ENCODE measurements at places on chromosomes 4 and X.

DNA sequence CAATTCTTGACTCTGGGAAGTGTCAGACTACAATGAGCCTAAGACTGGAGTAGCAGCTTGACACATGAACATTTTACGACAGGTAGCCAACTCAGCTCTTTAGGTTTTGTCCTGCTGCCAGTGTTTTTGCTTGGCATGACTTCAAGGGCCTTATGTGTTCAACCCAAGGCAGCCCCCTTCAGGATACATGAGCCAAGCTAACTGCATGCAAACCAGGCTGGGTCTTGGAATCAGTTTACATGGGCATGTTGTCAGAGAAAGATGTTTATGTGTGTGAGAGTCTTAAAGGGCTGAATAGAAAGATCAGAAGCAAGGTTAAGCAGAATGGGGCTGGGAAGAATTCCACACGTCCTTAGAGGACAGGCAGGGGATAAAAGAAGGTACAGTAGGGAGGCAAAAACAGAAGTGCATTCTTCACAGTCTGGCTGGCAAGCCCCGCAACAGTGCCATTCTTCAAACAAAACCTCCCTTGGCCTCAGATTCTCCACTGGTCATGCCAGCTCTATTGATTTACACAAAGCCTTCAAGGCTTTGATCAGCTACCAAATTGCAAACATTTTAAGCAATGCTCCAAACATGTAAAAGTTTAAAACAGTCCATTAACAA lies 97.3 kb downstream of the NKX6-1 start:
- DNase-seq = no peak

DNA sequence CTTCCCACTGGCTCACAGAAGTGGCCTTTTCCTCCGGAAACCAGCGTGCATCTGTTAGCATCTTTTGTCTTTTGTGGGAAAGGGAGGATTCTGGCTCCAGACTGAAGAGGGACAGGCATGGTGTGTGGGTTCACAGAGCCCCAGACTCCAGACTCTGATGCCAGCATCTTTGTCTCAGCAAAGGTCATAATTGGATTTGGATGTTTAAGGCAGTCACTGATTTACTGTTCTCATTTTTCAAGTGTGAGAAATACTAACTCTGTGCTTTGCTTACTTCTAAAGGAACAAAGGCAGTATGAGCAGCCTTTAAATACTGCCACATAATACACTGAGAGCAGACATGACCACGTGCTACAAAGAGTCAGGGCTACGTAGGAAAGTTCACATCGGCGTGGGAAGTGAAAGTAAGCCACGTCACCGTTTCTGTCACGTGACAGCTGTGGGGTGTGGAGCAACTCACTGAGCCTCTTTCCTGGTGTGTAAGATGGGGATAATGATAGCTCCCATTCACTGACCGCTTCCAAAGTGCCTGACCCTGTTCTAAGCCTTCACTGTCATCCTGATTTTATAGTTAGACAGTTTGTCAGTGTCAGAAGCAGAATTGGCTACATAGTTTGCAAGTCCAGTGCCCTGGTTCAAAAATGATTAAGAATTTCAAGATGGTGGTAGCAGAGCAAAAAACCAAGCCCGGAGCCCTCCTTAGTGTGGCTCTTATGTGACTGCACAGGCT lies 24.8 kb upstream of the TMSB4X start:
- no peak for DNase-seq

DNA sequence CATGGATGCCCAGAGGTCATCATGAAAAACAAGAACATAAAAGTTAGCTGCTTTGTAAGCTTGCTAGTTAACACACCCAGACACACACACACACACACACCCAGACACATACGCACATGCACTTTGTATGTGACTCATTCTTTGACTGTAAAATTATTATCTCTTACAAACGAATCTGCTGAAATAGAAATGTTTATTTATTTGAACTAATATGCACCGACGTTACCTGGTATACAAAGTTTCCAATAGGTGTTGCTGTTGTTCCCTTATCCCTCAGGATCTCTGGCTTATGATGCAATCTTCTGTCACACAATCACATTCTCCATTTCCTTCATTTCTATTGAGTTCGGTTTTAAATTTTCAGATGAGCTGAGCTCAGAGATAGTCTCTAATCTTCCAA lies 209.3 kb downstream of the PTTG2 start:
- DNase-seq = no peak

- no peak for DNase-seq
These were observed 1.0 kb upstream of the ACSL1 start for GRCh38 chr4:184826691-184827270.

GRCh38 chr4:124631760-124632159 lies 80.8 kb downstream of the ANKRD50 start:
- DNase-seq = no peak

GRCh38 chrX:134026565-134027311 lies 41.3 kb upstream of the GPC3 start:
- peak; percentile 49 for DNase-seq

DNA sequence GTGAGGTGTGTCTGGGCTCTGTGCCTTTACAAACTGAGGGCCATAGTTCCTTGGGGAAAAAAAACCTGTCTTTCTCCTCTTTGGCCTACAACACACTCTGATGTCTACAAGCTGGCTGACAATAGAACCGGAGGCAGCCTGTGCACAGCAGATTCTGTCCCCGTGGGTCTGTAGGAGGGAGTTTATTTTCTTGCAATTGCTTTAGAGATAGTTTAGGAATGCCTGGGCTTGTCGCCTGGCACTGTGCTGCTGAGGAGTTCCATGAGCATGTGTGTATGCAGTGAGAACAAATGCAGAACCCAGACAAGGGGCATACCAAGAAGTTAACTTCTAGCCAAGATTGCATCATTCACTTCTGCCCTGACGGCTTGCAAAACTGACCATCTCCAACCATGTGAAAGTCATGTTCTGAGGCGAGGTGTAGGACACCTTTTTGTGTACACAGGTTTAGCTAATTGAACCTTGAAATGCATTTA lies 54.1 kb downstream of the CCNI start:
- no peak for DNase-seq

DNA sequence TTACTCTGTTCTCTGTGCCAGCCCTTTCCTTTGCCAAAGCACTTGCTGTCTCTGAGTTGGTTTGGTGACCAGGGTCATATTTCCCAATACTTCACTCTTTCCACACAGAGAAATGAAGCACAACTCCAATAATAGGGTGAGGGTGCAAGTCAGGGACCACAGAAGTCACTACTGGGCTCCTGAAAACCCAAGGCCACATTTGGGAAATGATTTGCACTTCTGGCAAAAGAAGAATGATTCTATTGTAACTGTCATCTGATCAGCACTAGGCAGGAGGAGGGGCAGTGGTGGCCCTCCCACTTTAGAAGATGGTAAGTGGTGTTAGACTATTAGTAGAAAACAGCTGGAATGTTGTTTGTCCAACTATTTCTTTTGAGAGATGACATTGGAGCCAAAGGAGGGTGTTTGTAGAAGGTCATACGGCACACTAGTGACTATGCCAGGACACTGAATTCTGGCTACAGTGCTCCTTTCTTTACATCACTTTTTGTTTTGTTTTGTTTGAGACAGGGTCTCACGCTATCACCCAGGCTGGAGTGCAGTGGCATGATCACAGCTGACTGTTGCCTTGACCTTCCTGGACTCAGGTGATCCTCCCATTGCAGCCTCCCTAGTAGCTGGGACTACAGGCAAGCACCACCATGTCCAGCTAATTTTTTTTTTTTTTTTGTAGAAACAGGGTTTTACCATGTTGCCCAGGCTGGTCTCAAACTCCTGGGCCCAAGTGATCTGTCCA lies 10.8 kb upstream of the HADH start:
- no peak for DNase-seq

DNA sequence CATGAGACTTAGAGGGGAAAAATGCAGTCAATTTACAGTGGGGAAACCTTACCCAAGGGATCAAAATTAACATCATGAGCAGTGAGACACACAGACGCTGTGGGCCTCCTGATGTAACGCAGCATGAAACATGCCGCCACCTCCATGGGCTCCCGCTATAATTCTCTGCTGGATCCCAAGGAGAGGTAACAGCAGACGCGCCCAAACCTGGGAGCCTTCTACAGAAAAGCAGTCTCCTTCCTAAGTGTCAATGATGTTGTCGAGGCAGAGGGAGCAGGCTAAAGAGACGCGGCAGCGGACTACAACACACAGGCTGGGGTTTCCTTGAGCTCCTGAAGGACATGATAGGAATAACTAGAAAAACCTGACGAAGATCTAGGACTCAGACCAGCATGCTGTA lies 142.3 kb downstream of the AFAP1 start:
- DNase-seq = no peak

DNA sequence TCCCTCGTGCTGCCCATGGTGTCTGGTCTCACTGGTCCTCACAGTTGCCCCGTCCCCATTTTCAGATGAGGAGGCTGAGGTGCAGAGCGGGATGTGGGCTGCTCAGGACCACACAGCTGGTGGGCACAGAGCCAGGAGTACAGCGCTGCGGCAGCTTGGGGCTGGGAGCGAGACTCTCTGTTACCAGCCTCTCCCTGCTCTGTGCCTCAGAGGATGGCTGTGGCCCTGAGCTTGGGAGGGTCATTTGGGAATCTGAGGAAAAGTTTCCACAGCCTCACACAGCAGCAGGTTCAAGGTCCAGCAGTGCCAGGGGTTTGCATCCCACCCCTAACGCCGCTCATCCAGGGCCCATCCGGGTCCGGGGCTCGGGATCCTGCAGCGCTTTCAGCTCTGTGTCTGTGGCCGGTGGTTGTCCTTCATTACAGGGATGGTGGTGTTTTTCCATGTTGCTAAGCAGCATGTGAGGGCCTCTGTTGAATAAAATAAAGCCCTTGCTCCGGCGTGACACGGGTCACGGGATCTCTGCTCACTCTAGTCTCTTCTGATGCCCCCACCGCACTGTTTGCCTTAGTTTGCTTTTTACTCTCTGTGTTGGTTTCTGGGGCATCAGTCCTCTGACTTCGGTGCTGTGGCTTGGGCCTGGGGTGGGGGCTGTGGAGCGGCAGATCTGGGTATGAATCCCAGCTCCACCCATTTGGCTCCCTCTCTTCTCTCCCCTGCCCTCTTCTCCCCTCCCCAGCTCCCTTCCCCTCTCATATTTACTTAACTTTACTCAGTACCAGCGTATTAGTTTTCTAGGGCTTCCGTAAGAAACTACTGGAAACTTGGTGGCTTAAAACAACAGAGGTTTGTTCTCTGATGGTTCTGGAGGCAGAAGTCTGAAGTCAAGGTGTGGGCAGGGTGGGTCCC lies 6.5 kb downstream of the WFS1 start:
- no peak for DNase-seq

DNA sequence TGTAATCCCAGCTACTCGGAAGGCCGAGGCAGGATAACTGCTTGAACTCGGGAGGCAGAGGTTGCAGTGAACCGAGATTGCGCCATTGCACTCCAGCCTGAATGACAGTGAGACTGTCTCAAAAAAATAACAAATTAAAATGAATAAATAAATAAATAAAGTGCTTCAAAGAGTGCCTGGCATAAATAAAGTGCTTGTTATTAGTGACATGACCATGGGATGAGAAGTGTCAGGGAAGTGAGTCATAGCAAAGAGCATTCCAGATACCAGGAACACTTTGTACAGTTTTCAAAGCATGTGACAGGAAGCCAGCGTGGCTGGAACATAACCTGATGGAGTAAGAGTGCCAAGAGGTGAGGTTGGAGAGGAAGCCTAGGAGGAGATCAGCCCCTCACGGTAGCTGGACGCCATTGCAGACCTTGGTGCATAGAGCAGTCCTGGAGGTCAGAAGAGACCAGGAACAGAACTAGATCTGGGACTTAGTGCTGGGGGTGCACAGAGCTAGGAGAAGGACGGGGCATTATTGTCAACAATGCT lies 6.0 kb upstream of the WDR13 start:
- no peak for DNase-seq

DNA sequence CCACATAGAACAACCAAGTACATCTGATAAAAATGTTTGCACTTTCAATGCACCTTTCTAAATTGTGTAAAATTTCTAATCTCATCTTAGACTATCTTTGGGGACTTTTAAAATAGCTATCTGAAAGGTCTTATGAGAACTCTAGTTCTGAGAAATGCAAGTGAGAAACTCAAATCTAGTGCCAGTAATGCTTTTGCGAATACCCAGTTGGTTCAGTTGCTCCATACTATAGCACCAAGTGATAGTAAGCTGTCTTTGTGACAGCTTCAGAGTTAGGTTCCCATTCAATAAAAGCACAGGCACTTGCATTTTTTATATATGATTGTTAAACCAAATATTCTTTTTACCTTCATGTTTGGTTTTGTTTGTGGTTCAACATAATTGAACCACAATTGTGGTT lies 4.5 kb upstream of the ITM2A start:
- DNase-seq = no peak

- DNase-seq = no peak
These were observed 500.8 kb upstream of the PABPC4L start for GRCh38 chr4:134702374-134702773.

- no peak for DNase-seq
These were observed 59.6 kb downstream of the DCX start for GRCh38 chrX:111352424-111352823.

GRCh38 chrX:18465051-18465450 lies 39.6 kb downstream of the CDKL5 start:
- DNase-seq = no peak

DNA sequence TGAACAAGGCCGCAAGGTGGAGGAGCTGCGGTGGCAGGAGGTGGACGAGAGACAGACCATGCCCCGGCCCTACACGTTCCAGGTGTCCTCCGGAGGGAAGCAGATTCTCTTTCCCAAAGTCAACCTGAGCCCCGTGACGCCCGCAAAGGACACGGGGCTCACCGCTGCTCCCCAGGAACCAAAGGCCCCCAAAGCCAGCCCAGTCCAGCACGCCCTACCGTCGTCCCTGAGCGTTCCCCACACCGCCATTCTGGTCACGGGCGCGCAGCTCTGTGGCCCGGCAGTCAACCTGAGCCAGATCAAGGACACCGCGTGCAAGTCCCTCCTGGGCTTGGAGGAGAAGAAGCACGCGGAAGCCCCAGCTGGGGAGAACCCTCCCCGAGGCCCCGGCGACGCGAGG lies 72.2 kb downstream of the AASDH start:
- no peak for DNase-seq

- DNase-seq = no peak
These were observed 782.5 kb upstream of the INTU start for GRCh38 chr4:126850286-126850685.

DNA sequence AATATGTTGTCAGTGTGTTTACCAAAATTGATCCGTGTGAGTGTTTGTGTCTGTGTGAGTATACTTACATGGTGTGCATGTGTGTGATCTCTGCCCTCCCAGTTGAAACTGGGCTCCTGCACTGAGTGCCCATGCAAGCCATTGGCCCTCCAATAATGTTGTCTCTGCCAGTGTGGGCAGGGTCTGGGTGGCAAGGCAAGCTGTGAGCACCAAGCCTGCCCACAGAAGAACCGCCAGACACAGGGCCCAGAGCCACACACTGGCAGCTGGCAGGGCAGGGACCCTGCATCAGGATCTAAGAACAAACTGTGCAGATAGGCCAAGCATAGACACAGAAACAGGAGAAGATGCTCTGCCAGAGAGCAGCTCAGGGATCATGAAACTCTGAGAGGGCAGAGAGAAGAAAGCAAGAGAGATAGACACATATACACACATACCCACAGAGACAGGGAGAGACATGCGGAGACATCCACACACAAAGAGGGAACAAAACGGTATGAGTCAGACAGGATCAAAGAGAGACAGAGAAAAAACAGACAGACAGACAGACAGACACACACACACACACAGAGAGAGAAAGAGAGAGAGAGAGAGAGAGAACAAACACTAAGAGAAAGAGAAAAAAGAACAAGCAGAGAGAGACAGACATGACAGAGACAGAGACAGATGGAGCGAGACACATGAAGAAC lies 555.0 kb downstream of the MID1IP1 start:
- DNase-seq = no peak

Data from neuronal stem cell (in vitro differentiated cells).